ENCODE measurements at places on chromosomes 2 and 18.

DNA sequence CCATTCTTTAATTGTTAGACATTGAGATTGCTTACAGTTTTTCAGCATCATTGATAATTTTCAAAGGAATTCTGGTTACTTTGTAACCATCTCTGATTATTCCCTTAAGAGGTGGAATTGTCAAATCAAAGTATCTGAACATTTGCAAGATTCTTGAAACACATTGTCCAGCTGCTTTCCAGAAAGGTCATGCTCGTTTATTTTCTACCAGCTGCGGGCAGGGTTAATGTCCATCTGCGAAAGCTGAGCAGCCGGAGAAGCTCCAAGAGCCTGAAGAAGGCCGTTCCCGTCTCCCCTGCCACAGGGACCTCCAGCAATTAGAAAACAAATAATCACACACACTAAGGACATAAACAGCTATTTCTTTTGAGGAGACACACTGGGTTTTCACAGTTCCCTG lies 76.1 kb upstream of the TXNDC2 start:
- DNase-seq: no peak

- DNase-seq: no peak
Measured at GRCh38 chr2:168201584-168202116, 45.7 kb downstream of the STK39 start.

DNA sequence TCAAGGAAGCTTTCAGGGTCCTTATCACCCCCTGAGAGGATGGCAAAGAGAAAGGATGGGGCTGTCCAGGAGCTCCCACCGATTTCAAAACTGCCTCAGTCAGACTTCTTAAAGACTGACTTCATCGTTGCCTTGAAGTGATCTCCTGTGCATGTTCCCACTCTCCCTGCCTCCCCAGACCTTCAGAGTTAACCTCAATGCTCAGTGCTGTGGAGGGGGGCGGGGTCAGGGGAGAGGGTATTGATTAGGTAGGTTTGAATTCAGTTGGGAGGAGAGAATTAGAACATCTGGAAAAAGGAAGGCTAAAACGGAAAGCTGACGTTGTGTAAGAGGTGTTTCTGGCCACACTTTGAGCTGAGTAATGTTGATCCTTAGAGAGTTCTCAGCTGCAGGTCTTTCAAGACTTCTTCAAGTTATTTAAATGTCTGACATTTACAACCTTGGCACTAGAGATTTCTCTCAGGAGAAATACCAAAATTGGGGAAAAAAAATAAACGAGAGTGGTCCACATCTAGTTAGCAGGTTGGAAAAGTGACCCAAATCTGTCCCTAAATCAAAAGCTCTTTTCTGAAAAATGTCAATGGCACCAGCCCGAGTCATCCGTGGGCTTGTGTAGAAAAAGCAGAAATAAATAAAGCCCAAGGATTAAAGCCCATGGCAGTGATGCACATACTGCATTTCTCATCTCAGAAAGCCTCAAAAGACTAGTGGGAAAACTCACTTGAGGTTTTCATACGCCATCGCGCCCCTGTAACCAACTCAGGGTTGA lies 134.7 kb upstream of the EPAS1 start:
- no peak for DNase-seq

DNA sequence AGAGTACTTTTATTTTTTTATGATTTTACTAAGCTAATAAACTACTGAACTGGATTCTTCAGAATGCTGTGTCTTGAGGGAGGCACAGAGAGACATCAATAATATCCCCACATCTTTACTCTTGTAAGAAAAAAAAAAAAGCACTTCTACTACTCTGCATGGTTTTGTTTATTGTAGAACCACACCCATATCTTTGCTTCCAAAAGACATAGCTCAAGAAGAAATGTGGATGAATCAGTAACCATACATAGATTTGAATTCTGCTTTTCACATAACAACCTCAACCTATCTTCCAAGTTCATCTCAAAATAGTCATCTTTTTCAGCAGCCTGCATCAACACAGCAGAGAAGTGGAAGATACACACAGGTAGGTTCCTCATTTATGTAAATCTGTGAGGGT lies 12.2 kb upstream of the COL5A2 start:
- DNase-seq: no peak

DNA sequence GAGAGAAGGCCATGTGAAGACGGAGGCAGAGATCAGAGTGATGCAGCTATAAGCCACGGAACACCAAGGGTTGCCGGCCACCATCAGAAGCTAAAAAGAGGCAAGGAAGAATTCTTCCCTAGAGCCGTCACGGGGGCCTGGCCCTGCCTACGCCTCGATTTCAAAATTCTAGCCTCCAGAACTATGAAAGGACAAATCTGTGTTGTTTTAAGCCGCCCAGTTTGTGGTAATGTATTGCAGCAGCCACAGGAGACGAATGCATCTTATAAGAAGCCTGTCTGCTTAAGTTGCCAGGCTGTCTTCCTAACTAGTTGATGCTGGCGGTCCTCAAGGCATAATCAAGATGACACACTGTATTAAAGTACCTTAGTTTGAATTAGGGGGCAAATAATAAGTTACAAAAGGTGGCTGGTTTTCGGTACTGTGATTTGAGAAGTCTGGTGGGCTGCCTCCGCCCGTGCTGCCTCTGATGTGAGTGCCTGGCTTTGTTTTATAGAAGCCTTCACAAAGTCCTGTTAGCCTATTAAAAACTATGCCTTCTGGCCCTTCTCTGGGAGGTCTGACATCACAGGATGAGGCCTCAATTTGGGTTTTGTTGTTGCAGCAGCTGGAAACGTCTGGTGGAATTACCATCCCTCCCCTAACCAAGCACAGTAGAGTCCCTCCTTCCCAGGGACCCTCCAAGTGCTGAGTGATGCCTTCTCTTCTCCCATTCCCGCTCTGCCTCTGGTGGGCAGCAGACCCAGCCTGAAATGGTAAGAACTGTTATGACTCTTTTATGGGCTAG lies 53.6 kb downstream of the SRD5A2 start:
- DNase-seq: no peak

Measured in CD4-positive, alpha-beta T cell treated with Interleukin-4 for 1 hour (primary cell).